Tibial artery (tissue), 4 donors: ENCODE measurements at places on chromosomes 5 and 9.

DNA sequence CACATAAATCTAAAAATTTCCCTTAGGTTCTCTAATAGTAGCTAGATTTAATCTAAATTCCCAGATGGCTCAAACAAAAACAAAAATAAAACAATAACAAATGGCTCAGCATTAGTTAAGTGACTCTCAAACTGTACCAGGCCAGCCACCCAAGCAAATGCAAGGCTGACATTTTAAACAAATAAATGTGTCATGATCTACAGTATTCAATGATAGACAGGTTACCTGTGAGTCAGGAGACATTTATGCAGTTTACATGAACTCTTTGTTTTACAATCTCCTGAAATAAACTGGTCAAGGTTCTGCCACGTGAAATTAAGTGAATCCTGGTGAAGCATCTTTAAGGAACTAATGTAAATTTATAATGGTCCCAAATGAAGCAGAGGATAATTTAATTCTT is 580.2 kb upstream of the PTPRD start:
- DNase-seq, result no peak
- no peak overlapping the region for H3K27ac ChIP-seq
- H3K36me3 ChIP-seq, result no peaks in the 10 kb centered on the region
- no peaks in the 10 kb centered on the region for H3K4me1 ChIP-seq
- H3K4me3 ChIP-seq, result no peak overlapping the region
- H3K27me3 ChIP-seq, result no peaks in the 10 kb centered on the region

- peak within 1 kb of the TSS; percentile 71 for H3K27ac ChIP-seq
- H3K36me3 ChIP-seq, result no peaks in the 10 kb centered on the region
- peak; percentile 60 for DNase-seq
- H3K4me1 ChIP-seq, result peaks cover 25% of the 10 kb centered on the region
- H3K27me3 ChIP-seq, result no peaks in the 10 kb centered on the region
Measured at GRCh38 chr5:156326718-156327259, at the start of gene SGCD. SGCD (plus strand) TSS chr5:156327164.

DNA sequence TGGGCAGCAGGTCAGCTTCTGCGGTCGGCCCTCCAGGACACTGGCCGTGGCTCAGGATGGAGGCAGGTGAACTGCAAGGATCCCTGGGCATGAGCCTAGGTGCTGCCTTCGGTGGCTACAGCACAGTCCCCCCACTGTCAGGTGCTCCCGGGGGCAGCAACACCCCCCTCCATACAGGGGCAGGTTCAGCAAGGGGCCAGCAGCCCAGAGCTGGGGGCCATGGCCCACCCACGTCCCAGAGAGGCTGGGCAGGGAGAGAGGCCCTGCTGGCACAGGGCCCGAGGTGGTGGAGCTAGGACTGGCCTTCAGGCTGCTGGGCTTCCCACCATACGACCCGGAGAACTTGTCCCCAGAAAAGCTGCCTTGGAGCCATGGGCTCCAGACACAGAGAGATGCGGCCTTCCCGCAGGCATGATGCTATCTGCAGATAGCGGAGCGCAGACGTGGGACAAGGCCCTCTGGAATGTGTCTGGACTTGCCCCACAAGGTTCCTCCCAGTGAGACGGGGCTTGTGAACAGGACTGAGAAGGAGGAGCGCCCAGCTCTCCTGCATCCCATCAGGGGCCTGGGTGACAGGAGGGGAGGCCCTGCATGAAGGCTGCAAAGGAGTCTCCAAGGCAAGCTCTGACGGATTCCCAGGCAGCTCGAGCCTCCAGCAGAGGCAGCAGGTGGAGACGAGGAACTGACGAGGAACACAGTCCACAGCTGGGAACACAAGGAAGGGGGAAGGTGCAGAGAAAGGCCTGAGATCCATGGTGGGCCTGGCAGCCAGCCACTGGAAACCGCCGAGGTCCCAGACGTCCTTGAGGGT is 111.1 kb downstream of the VAV2 start:
- H3K36me3 ChIP-seq, result no peaks in the 10 kb centered on the region
- H3K27me3 ChIP-seq, result no peaks in the 10 kb centered on the region
- DNase-seq, result no peak

- H3K36me3 ChIP-seq, result no peaks in the 10 kb centered on the region
- peaks cover 22% of the 10 kb centered on the region for H3K27me3 ChIP-seq
- DNase-seq, result no peak
Measured at GRCh38 chr5:179401-179800, 11.9 kb upstream of the LRRC14B start.

- no peak overlapping the region for H3K4me3 ChIP-seq
- H3K27me3 ChIP-seq, result no peaks in the 10 kb centered on the region
- H3K36me3 ChIP-seq, result no peaks in the 10 kb centered on the region
Measured at GRCh38 chr5:151212406-151212798, 11.5 kb downstream of the CCDC69 start.

- no peak for DNase-seq
- no peaks in the 10 kb centered on the region for H3K27me3 ChIP-seq
- H3K27ac ChIP-seq, result no peak overlapping the region
- no peak overlapping the region for H3K4me3 ChIP-seq
- no peaks in the 10 kb centered on the region for H3K36me3 ChIP-seq
Measured at GRCh38 chr5:10297646-10298204, 10.0 kb downstream of the CMBL start.

- H3K4me3 ChIP-seq, result no peak overlapping the region
- peaks cover 62% of the 10 kb centered on the region for H3K4me1 ChIP-seq
- DNase-seq, result no peak
- no peaks in the 10 kb centered on the region for H3K27me3 ChIP-seq
Measured at GRCh38 chr9:121718501-121718900, 67.1 kb downstream of the DAB2IP start.

GRCh38 chr5:168612996-168613395 is 33.8 kb upstream of the PANK3 start:
- H3K4me1 ChIP-seq, result no peaks in the 10 kb centered on the region
- no peaks in the 10 kb centered on the region for H3K27me3 ChIP-seq
- no peak overlapping the region for H3K27ac ChIP-seq
- no peak overlapping the region for H3K4me3 ChIP-seq
- no peak for DNase-seq
- H3K36me3 ChIP-seq, result no peaks in the 10 kb centered on the region

- H3K27ac ChIP-seq, result no peak overlapping the region
- peak overlapping the region; percentile 42 for H3K4me3 ChIP-seq
- H3K36me3 ChIP-seq, result no peaks in the 10 kb centered on the region
- H3K4me1 ChIP-seq, result no peaks in the 10 kb centered on the region
Measured at GRCh38 chr9:126626127-126626925, 12.6 kb downstream of the LMX1B start.
